ENCODE measurements at places on chromosomes 6 and 20. TPM values are rescaled to one million over a fixed set of nuclear protein-coding genes. Genes with fewer than 3 reads are reported as not detected.

GRCh38 chr20:25460566-25461280 lies 53.2 kb downstream of the GINS1 start:
- DNase-seq = no peak

GRCh38 chr6:87663434-87663833 lies 38.6 kb downstream of the AKIRIN2 start:
- DNase-seq = no peak

GRCh38 chr20:48667481-48667880 lies 160.3 kb downstream of the PREX1 start:
- DNase-seq = no peak

DNA sequence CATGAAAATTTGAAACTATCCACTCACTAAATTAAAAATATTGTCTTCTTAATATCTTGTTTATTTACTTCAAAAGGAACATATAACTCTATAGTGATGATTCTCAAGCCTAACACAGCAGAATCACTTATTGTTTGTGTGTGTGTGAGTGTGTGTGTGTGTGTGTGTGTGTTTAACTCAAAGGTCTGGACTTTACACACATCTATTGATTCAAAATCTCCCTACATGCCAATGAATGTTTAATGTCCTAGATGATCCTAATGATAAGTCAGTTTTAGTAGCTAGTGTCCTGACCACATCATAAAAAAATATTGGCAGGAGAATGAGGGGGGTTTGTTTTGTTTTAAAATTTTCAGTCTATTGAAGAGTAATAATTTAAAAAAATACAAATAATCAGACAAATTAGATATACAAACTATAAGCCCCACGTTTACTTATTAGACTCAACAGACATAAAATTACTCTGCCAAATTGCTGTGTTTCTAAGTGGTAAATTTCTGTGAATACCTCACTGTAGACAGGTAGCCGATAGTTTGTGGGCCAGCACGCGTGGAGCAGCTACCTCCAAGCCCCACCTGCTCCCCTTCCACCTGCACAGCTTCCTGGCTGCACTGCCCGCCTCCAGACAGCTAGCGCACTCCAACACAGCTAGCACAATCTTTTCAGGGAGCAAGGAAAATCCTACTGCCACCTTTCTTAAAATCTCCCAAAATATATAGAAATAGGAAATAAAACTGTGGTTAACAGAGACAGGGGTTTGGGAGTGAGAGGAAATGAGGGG lies 349.6 kb downstream of the PKHD1 start:
- no peak for DNase-seq

GRCh38 chr20:45796337-45797065 lies 4.7 kb downstream of the DNTTIP1 start:
- no peak for DNase-seq

- no peak for DNase-seq
Observed at GRCh38 chr6:36618366-36619355, 24.5 kb downstream of the SRSF3 start.

GRCh38 chr20:41499064-41499463 lies 119.1 kb downstream of the CHD6 start:
- no peak for DNase-seq

PPP1R3G gene
- 1.2 TPM for polyA plus RNA-seq

HLA-DOA gene
- 3.8 TPM for polyA plus RNA-seq

DNA sequence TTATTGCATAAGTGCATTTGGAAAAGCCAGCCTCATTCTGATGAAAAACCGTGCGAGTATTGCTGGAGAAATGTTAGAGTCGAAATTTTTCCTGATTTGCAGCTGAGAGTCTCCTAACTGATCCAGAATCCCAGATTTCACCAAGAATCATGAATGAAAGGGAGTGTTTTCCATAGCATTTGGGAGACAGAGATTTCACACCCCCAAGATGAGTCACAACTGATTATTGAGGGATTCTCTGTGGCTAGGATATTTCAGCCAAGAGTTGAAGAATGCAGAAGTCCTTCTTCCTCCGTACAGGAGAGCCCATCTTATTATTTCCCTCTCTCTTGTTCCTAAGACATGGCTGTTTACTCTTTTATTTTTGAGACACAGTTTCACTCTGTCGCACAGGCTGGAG lies 82.2 kb upstream of the SALL4 start:
- no peak for DNase-seq
